ENCODE measurements at places on chromosomes 6 and 20.

- no peak for DNase-seq
Observed at GRCh38 chr6:168574075-168574698, 133.2 kb downstream of the SMOC2 start.

- no peak for DNase-seq
Observed at GRCh38 chr6:114024746-114025145, 53.8 kb upstream of the HDAC2 start.

DNA sequence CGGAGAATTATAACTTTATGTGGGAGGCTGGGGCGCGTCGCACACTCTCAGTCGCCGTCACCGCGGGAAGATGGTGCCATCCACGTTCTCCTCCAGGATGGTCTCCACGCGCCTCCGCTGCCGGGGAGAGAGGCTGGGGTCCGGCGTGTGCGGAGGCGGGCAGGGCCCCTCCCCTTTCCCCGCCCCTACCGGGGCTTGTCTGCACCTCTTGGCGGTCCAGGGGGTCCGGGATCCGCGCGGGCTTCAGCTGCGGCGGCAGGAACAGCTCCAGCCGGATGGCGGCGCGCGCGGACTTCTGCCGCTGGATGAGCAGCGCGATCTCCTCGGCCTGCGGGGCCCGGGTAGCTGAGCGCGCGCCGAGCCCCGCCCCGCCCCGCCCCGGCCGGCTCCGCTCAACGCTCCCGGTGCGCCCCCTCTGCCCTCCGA lies 807 bp downstream of the LKAAEAR1 start:
- peak; percentile 65 for DNase-seq

DNA sequence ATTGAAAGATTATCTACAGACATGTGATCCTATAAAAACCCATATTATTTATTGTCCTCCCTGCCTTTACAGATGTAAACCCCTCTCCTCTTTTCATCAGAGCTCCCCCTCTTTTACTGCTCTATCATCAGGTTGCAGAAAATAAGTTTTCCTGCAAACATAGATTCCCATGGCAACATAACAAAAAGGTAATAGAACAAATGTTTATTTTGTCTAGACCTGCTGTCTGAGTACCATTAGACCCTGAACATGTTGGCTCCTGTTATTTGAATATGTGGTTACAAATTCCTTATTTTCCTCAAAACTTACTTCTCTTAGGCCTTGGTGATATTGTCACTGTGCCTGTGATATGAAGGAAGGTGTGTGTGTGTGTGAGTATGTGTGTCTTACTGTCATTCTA lies 11.5 kb downstream of the MAPK14 start:
- DNase-seq, result no peak

DNA sequence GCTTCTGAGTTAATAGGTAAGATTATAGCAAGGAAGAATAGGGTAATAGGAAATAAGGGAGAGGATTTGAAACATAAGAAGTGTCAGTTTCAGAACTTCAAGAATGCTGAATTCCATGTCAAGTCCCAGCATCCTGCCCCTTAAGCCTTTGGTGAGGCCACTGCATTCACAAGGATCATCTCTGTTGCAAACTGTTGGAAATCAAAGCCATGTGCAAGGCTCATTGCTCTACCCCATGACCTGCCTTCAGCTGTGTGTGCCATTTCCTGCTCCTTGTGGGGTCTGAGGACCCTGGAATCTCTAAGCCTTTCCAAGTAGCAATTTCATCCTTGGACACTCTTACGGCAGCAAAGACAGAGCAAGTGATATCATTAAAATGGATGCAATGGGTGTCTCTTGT lies 203.0 kb downstream of the CDC5L start:
- no peak for DNase-seq

DNA sequence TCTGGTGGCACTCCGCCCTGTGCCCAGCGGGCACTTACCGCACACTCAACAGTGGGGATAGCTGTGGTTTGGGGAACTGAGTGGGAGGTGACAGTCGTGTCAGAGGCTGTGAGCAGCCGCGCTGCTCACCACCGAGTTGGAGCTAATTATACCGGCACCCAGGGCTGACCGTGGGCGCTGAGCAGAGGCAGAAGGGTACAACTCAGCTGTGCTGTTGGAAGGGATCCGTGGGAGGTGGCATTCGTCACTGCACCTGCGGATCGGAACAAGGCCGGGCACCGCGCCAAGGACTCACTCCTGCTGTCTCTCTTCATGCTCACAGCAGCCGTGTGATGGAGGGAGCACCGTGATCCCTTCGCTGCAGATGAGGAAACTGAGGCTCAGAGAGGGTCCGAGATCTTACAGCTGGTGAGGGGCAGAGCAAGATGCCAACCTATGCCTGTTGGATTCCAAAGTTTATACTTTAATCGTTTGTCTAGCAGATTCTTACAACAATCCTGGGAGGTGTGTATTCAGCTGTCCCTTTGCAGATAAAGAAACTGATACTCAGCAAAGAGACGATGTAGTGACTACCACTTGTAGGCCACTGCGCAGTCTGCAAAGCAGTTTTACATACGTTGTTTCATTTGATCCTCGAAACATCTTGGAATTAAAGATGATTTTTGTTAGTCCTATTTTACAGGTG lies 713 bp upstream of the ELMO2 start:
- peak; percentile 87 for DNase-seq

- DNase-seq, result no peak
Observed at GRCh38 chr20:58340853-58341252, 31.3 kb downstream of the RAB22A start.

DNA sequence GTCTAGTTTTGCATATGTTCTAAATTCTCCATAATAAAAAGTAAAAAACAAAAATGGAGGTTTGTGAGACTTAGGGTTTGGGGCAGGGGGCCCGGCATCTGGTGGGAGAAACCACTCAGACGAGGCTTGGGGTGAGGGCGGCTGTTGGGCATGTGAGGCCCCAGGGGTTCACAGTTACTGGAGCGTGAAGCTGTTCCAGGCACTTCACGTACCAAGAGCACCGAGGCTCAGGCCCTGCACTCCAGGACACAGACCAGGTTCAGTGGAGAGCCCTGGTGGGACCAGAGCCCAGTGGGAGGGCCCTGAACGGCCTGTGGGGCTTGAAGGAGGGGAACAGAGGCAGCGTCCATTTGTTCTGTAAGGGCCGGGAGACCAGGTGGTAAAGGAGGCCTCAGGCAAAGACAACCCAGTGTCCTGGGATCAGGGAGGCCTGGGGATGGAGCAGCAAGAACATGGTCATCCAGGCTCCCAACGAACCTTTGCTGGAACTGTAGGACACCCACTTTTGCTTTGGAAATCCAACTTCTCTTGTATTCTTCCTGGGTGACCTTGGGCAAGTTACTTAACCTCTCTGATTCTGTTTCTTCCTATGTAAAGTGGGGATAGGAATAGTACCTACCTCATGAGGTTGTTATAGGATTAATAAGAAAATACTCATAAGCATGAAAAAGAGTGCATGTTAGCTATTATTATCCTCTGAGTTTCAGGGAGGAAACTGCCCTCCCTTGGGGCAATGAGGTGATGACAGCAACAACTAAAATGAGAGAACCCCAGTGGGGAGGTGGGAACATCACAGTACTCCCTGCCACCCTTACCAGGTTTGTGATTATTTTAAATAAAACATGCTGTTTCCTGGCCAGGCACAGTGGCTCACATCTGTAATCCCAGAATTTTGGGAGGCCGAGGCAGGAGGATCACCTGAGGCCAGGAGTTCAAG lies 1.1 kb upstream of the FGD2 start:
- no peak for DNase-seq

GRCh38 chr20:36932476-36933426 lies 18.8 kb downstream of the SAMHD1 start:
- DNase-seq, result no peak

GRCh38 chr6:13377054-13377758 lies 48.9 kb upstream of the TBC1D7 start:
- DNase-seq, result no peak

DNA sequence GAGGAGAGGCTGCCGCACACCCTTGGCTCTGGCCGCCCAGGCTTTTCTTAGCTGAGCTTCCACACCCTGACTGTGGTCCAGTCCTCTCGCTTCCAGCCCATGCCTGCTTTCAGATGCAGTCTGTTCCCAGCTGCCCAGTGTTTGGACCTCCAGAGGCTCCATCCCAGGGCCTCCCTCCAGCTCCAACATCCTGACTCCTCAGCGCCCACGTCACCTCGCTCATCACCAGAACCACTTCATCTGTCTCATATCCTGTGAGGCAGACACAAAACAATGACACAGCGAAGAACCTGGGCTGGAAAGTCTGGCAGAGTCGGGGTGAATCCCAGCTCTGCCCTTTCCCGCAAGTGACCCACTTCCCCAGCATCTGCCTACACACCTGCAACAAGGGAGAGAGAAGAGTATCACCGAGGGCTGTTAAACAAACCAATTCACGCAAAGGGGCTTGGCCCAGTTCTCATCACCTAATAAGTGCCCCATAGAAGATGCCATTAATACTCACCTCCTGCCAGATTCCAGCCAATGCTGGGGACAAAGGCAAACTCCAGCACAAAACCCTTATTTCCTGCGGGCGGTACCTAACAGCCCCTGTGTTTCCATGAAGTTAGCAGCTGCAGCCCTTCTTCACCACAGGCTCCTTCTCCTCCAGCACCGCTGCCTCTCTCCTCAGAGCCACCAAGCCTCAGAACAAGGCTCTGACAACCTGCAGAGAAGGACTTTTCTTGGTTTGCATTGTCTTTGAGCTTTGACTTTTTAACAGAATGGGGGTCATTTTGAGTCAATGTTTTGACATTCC lies 133.4 kb upstream of the CDH4 start:
- no peak for DNase-seq

DNA sequence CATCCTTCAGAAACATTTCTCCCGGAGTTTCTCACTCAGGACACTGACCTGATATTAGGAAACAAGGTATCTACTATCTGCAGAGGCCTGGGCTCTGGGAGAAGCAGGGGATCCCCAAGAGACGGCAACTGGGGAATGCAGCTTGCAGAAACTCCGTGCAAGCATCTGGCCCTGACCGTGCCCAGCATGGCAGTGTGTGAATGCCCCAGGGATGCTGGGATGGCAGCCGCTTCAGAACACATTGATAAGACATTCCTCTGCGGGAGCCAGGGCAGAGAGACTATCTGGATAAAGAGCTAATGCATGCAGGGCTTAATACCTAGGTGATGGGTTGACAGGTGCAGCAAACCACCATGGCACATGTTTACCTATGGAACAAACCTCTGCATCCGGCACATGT lies 55.4 kb downstream of the NFATC2 start:
- DNase-seq, result no peak

- DNase-seq, result no peak
Observed at GRCh38 chr6:158468666-158469065, 91.2 kb upstream of the TMEM181 start.

- DNase-seq, result no peak
Observed at GRCh38 chr6:54267798-54268197, 40.4 kb upstream of the TINAG start.

- DNase-seq, result no peak
Observed at GRCh38 chr20:54148947-54149764, 24.6 kb downstream of the CYP24A1 start.

GRCh38 chr6:106939848-106940247 lies 34.7 kb downstream of the CD24 start:
- no peak for DNase-seq

- DNase-seq, result no peak
Observed at GRCh38 chr6:108732091-108732870, 115.9 kb upstream of the ARMC2 start.

DNA sequence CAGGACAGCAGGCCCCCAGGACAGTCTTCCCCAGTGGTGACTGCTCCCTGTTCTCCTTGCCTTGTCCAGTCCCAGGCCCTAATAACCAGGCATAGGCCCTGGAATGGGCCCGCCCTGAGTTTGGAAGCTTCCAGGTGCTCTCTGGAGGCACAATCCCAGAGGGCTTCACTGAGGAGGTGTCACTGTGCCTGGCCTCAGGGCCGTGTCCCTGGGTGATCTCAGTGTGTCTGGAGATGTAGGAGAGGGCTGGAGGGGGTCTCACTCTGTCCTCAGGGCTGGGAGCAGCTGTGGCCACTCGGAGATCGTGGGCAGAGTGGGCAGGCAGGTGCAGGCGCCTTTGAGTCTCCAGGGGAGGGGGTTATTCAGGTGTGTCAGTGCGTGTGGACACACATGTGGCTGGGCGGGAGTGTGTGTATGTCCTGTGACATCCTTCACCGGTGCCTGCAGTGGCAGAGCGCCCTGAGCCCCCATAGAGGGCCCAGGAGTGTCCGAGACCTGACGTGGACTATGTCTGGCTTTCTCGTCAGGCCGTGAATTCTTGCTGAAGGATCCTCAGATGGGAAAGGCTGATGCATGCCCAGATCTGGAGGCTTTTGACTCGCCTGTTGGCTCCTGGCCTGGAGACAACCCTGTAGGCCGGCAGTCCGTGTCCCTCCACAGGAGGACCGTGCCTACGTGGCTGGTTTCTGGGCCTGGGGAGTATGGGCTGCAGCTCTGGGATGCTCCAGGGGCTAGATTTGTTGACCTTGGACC lies 5.5 kb upstream of the NPBWR2 start:
- no peak for DNase-seq

- no peak for DNase-seq
Observed at GRCh38 chr20:32157611-32158010, 48.1 kb downstream of the TM9SF4 start.

GRCh38 chr20:61120595-61121515 lies 131.2 kb upstream of the CDH4 start:
- peak; percentile 20 for DNase-seq

- no peak for DNase-seq
Observed at GRCh38 chr6:117481278-117481925, 1.1 kb upstream of the DCBLD1 start.
